ENCODE measurements at places on chromosomes 4 and X.

GRCh38 chr4:119816473-119816872, 187.9 kb upstream of the PDE5A start:
- no peak for DNase-seq

- DNase-seq, result no peak
Measured at GRCh38 chr4:125741825-125742452, 427.2 kb downstream of the FAT4 start.

DNA sequence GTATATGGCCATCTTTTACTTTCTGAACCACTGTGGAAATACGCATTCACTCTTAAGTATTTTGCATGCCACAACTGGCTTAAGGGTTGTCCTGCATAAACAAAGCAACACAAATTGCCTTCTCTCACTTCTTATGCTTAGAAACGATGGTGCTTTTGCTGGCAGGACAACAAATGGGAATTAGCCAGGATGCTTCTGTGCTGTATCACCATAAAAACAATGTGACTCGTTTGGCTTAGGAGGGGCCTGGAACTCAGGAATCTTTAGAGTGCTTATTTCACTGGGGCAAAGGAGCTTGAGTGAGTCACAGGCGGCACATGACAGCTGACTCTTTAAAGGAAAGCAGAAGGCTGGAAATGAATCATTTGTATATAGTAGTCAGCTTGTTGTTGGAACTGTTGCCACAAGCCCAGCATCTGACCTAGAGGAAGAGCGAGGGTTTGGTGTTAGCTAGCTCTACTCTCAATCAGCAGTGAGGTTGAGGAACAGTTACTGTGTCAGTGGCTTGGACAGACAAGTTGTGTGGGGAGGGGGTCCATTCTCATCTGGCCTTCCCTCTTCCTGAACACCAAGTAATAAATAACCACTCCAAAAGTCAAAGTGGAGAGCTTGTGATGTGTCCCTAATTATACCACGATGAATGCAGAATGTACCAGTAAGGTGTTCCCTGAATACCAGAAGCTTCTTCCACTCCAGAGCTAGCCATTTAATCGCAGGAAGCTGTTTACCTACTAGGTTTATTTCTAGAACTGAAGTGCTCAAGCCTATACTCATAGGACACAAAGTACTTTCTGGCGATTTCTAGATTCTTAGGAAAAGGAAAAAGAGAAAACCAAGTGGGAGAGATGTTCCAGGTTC, 293.1 kb downstream of the CAMK2D start:
- DNase-seq, result peak; percentile 75

DNA sequence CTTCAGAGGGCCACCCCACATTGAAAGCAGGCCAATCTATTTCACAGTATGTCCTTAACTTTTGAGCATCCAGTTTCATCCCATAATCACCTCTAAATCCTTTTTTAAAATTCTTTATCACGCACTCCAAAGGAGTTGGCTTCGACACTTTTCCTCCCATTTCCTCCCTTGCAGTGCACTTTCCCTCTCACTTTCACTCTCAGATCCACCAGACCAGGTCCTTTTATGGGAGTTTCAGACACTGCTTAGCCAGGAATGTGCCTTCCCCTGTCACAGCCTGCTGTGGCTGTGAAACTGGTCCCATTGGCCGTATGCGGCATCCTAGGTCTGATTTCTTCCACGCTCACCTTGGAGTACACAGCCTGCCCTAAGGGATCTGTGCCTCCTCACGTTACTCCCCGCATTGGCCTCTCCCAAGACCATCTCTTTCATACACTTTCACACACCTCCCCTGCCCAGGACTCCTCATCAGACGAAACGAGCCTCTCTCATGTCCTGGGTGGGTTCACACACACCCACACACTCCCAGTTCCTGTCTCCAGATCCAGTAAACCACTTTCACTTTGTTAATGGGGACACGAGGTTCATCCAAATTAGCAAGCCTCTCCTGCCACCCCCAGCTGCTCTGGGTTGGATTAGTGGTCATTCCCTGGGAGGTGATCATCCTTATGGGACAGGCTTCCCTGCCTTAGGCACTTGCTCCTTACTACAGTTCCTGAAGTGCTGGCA, 10.0 kb upstream of the RHOXF2B start:
- DNase-seq, result no peak

DNA sequence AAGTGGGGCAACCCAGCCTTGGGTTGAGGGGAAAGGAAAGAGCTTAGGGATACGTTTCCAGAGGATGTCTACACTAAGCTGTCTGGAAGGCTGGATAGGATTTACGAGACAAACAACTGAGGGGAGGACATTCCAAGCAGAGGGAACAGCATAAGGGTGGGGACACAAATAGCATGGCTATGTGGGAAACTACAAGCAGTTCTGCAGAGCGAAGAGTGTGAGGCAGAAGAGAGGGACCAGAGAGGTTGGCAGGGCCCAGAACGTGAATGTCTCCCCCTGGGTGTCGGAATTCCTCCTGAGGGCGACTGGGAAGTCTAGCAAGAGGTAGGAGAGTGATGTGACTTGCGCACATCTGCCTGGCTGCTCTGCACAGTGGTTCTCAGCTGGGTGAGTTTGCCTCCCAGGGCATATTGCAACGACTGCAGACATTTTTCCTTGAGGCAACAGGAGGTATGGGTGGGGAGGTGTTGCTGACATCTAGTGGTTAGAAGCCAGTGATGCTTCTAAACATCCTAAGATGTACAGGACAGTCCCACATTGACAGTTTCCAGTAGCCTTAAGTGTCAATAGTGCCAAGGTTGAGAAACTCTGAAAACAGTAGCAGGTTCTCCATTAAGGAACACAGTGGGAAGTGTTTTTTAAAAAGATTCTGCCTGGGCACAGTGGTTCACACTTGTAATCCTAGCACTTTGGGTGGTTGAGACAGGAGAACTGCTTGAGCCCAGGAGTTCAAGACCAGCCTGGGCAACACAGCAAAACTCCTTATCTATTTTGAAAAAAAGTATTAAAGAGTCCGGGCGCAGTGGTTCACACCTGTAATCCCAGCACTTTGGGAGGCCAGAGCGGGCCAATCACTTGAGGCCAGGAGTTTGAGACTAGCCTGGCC, 9.2 kb downstream of the NDUFA1 start:
- peak; percentile 58 for DNase-seq

- DNase-seq, result no peak
Measured at GRCh38 chr4:176906709-176907108, 114.0 kb upstream of the VEGFC start.

- no peak for DNase-seq
Measured at GRCh38 chrX:73812256-73812655, 249.3 kb downstream of the CHIC1 start.

- DNase-seq, result no peak
Measured at GRCh38 chrX:149296092-149296491, 209.0 kb downstream of the IDS start.

- DNase-seq, result no peak
Measured at GRCh38 chr4:24475756-24476155, 108.6 kb downstream of the DHX15 start.

Data from activated CD4-positive, alpha-beta T cell treated with anti-CD3 and anti-CD28 coated beads, Interleukin-2, Interleukin-6, amounts not matched to agents 100 ng/mL and 50 ng/mL, durations not matched to agents 16 hours and 8 hours (primary cell).